ENCODE measurements at places on chromosomes 13 and 19.
A peak's percentile ranks its signal among the peaks of the same experiment; 100 is the strongest.

- DNase-seq: no peak
Measured at GRCh38 chr13:60933638-60934037, 482.0 kb downstream of the PCDH20 start.

- DNase-seq: peak; percentile 29
Measured at GRCh38 chr13:44197791-44198770, 175.5 kb upstream of the SERP2 start.

DNA sequence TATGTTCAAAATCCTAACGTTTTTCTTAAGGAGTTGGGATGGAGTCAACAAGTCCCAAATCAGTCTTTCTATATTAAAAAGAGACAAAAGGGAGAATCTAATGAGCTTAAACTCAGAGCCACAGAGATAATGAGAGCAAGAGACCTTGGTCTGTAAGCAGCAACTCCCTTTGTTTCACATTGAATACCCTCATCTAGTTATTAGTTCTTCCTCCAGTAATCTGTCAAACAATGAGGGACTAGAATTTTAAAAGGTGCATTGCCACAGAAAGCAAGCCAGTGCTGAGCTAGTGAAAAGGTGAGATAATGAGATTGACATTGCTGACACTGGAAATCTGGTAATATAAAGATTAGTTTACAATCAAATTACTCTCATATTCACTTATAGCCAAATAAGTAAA, 718.6 kb downstream of the DACH1 start:
- no peak for DNase-seq

- DNase-seq: peak; percentile 98
Measured at GRCh38 chr13:50208826-50209335, 193.6 kb downstream of the KCNRG start.

DNA sequence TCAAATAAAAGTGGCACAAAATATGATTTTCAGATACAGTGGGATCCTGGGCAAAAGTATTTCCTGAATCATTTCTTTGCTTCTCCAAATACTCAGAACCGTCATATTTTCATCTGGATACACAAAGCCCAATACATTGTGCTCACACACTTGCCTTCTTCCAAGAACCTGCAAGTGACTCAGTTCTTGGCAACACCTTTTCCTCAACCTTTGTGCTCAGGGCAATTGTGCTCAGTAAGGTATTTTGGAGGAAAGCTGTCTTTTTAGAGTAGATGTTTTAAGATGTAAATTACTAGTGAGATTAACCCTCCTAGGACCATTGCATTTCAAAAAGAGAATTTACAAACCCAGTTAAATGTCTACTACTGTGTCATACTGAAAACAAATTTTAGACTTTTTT, 233.5 kb downstream of the EFNB2 start:
- DNase-seq: no peak

GRCh38 chr13:83845106-83845505, 37.2 kb downstream of the SLITRK1 start:
- DNase-seq: peak; percentile 63

GRCh38 chr13:22846551-22846950, 334.2 kb upstream of the SGCG start:
- DNase-seq: no peak

GRCh38 chr19:3604227-3604986, 2.3 kb downstream of the TBXA2R start:
- DNase-seq: no peak

DNA sequence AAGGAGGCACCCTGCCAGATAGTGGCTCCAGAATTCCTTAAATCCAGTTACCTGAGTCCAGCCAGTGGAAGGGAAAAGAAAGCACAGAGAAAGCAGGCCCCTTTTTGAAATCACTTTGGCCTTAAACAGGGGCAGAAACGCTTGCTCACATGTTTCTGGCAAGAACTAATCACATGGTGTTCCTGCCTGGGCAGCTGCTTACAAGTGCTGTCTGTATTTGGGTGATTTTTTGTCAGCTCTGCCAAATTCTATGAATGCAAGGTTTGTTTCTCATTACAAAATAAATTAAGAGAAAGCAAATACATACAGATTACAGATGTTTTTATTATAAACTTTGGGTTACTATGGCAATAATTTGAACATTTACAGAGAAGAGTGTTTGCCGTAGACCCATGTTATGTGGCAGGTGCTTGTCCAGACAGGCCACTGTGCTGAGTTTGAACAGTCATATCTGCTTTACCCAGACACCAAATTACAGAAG, 1237.8 kb downstream of the SLITRK5 start:
- no peak for DNase-seq

- DNase-seq: peak; percentile 84
Measured at GRCh38 chr13:99256709-99257108, 1.5 kb downstream of the GPR18 start.

- no peak for DNase-seq
Measured at GRCh38 chr19:843180-843835, 2.5 kb downstream of the PRTN3 start.

DNA sequence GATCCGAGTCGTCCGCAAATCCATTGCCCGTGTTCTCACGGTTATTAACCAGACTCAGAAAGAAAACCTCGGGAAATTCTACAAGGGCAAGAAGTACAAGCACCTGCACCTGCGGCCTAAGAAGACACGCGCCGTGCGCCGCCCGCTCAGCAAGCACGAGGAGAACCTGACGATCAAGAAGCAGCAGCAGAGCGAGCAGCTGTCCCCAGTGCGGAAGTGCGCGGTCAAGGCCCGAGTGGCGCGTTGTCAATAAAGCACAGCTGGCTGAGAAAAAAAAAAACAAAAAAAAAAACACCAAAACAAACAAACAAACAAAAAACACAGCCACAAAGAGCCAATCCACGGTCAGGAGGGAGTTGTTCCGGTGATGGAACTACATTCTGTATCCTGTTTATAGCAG, 4.7 kb upstream of the GNA15 start:
- no peak for DNase-seq

DNA sequence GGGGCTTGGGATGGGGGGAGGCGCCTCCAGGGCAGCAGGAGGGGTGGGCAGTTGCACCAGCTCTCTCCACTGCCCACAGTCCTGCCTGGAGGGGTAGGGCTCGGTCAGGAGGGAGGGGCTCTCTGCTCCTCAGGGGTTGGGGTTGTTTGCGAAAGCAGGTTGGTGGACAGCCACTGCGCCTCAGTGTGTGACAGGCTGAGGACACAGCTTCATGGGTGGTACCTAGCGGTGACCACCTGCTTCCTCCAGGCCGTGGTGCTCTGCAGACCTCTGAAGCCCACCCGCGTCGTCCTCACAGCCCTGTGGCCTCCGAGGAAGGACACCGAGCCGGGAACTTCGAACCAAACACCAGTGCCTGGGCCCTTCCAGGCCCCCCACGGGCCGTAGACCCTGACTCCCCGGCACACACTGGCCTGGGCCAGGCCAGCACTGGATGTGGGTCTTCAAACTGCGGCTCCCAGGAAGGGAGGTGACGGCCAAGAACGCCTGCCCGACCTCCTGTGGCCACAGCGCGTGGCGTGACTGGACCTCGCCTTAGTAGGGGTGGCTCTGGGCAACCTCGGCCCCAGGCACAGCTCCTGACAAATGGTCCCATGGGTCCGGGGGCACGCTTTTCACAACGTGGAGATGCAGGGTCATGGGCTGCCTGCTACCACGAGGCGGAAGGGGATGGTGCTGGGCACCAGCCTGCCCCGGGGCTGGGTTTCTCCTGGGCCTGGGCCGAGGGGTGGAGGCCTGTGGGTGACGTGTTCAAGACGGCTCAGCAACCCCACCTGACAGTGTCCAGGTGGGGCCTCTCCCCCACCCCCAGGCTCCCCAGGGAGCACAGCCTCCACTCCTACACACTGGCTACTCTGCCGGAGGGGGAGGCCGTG, 173.2 kb downstream of the KDM4B start:
- no peak for DNase-seq

DNA sequence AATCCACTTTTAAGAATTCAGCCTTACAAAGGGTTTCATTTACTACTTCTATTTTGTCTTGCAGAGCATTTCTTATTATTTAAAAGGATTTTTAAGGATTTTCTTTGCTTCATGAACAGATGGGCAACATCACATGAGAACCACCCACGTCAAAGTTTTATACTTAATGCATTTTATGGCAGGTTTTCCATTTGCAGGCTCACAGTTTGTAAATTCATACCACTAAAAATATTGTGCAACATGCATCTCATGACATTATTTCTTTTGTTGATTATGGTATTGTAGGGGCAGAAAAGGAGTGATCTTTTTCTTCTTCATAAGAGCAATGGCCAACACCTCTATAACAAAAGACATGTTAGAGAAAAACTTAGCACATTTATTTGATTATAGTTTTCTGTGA, 554.0 kb upstream of the SPRY2 start:
- no peak for DNase-seq

DNA sequence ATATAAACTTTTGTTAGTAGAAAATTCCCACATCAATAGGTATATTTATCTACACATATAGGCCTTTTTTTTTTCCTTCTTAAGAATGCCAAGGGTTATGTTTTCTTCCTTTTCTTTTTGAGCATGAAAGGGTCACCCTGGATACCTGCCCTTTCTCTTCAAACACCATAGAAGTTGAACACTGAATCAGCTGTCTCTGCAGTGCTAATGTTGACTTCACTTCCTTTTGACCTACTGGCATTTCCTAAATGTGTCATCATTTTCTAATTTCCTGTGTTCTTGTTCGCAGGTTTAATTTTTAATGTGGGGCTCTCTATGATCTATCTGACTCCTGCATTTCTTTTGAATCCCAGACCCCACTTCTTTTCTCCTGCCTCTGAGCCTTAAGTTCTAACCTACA, 532.0 kb downstream of the GPC6 start:
- DNase-seq: no peak

- DNase-seq: no peak
Measured at GRCh38 chr19:648904-649801, 9.5 kb downstream of the FGF22 start.

DNA sequence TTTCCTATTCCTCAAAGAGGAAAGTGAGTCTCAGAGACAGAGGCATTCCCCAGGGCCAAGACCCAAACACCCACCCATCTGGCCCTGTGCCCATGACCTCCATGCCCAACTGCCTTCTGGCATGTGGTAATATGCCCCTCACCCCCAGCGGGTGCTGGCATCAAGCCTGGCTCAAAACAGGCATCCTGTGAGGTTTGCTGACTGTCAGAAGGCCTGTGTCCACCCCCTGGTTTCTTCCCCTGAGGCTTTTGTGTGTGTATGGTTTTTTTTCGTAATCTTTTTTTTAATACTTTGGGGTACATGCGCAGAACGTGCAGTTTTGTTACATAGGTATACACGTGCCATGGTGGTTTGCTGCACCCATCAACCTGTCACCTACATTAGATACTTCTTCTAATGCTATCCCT, 7.6 kb upstream of the KANK2 start:
- DNase-seq: no peak

- DNase-seq: no peak
Measured at GRCh38 chr19:1277061-1277460, 1.7 kb downstream of the FAM174C start.

GRCh38 chr13:42272115-42272803, at the start of gene AKAP11:
Gene AKAP11 (plus strand): TSS chr13:42272152. CDS start chr13:42286349, 14,197 bp downstream.
- peak; percentile 48 for DNase-seq

GRCh38 chr13:74256969-74257368, 122.8 kb upstream of the KLF12 start:
- no peak for DNase-seq

DNA sequence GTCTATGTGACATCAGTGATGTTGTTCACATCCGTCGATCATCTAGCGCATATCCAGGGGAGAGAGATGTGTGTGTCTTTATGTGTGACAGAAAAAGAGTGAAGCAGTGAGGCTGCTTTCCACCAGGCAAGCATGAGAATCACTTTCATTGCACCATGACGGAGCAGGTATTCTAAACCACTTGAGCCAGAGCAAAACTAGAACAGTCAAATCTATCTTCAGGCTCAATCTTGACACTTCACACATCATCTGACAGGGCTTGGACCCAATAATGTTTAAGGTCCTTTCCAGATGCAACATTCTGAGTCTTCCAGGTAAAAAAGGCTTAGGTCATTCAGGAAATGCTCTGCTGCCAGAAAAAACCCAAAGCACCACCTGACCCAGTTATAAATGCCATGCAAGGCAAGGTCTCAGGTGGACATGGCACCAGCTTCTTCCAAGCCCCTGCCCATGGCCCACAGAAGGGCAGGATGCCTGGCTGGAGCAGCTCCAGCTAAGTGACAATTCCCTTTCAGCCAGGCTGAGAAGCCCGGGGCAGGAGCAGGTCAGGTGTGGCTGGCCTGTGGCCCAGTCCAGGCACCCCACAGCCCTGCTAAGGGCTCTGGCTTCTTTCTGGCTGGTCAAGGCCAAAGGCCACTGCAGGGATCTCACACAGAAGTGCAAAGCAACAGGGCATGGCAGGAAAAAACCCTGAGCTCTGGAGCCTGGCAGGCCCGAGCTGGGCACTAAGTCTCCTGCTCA, 5.0 kb downstream of the ELAVL1 start:
- DNase-seq: no peak

DNA sequence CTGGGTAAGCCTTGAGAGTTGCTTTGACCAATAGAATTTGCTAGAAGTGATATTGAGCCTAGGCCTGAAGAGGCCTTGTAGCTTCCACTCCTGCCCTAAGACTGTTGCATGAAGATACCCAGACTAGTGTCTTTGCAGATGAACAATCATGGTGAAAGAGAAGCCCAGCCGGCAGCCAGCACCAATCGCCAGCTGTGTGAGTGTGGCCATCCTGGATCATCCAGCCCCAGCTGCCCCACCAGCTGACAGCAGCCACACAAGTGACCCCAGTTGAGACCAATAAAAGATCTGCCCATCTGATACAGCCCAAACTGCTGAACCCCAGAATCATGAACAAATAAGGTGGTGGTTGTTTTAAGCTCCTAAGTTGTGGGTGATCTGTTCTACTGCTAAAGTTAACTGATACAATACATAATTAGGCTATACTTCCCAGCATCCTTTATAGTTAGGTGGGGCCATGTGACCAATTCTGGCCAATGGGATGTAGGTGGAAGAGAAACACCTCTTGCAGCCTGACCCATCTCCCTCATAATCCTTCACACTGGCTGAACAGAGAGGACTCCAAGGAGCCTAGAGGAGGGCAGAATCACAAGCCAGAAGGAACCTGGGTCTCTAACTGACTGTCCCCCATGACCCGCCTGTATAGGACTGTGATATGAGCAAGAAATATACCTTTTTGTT, 9.4 kb upstream of the ZNF428 start:
- DNase-seq: no peak

GRCh38 chr19:3698974-3699740, 1.1 kb downstream of the PIP5K1C start:
- peak; percentile 46 for DNase-seq
